ENCODE measurements at places on chromosomes 7 and 10.

DNA sequence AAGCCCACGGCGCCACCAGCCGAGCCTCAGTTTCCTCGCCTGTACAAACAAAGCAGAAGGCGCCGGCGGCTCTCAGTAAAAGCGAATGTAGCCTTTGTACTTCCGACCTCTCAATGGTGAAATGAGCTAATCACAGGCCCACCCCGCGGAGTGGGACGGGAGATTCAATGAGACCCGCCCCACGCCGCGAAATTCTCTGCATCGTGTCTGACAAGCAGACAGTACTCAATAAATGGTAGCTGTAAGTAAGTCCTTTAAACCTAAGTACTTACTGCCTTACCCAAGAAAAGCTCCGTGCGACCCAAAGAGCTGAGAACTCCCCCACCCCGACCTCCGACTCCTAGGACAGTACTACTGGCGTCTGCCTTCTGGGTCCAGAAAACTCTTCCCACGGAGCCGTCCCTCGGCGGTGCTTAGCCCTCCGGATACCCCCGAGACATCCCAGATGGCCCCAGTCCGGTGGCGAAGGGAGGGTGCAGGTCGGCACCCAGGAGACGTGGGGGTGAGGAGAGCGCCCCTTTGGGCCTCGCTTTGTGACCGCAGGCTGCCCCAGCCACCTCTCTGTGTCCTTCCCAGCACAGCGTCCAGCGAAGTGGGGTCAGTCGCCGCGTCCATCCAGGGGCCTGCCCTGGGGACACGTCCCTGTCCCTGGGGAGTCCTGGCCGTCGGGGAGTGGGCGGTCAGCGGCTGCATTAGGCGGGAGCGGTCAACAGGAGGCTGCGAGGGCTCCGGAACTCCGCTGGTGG, 972 bp upstream of the CXCL12 start:
- DNase-seq = peak; percentile 31

DNA sequence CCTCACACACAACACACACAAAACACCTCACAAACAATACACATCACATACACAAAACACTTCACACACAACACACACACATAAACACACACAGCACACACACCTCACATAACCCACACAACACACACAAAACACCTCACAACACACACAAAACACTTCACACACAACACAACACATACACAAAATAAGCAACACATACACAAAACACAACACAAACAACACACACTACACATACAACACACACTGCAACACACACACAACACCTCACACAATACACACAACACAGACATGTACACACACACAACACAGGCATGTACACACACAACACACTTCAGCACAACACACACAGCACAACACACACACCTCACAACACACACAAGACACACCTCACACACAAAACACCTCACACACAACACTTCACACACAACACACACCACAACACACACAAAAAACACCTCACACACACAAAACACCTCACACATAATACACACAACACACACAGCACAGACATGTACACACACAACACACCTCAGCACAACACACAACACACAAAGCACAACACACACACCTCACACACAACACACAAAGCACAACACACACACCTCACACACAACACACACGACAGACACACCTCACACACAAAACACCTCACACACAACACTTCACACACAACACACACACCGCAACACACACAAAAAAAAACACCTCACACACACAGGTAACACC, 107.5 kb downstream of the TNS3 start:
- peak; percentile 52 for DNase-seq

GRCh38 chr10:93039110-93039509, 21.5 kb upstream of the CYP26C1 start:
- DNase-seq = no peak

DNA sequence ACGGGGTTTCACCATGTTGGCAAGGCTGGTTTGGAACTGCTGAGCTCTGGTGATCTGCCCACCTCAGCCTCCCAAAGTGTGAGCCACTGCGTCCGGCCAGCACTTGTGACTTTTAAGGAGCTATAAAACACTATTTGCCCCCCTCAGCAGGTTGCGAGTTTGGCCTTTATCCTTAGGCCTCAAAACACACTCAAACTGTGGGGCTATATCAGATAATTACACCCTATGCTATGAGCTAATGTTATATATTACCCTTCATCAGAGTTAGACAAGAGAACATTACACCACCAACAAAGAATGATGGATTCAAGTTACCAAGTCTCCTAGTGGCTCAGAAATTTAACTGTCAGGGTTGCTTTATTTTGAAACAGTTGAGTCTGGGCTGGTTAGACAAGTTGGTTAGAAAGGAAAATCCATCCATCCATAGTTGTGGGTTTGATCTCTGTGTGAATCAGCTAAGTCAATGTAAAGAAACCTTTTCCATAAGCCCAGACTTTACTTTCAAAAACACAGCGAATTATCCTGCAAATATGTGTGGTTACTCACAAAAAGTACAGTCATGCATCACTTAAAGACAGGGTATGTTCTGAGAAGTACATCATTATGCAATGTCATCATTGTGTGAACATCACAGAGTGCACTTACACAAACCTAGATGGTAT, 115.8 kb downstream of the SEMA3D start:
- peak; percentile 34 for DNase-seq

- no peak for DNase-seq
Measured at GRCh38 chr10:109906316-109906715, 17.0 kb downstream of the XPNPEP1 start.

DNA sequence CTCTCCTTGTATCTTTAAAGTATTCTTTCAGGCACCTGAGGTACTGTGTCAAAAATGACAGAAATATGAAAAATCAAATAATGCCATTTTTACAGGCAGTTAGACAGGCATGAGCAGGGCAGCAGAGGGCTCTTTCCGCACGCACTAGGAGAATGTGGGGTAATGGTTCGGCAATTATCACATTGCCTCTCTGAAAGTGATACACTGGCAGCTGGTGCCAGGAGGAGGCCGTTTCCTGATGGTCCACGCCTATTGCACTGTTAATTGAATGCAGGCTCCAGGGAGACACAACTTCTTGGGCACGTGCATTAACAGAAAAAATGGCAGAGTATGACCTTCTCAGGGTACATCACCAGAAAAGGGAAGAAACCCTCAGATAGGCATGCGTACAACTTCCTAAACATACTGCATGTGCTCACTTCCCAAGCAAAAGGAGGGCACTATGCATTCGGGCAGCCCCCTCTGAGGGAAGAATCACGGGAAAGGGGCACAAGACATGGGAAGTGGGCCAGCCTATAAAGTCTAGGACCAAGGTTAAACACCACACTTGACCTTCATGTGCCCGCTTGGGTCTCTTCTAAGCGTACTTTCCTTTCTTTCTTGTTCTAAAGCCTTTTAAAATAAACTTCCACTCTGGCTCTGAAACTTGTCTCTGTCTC, 161.7 kb downstream of the TNS3 start:
- DNase-seq = no peak

DNA sequence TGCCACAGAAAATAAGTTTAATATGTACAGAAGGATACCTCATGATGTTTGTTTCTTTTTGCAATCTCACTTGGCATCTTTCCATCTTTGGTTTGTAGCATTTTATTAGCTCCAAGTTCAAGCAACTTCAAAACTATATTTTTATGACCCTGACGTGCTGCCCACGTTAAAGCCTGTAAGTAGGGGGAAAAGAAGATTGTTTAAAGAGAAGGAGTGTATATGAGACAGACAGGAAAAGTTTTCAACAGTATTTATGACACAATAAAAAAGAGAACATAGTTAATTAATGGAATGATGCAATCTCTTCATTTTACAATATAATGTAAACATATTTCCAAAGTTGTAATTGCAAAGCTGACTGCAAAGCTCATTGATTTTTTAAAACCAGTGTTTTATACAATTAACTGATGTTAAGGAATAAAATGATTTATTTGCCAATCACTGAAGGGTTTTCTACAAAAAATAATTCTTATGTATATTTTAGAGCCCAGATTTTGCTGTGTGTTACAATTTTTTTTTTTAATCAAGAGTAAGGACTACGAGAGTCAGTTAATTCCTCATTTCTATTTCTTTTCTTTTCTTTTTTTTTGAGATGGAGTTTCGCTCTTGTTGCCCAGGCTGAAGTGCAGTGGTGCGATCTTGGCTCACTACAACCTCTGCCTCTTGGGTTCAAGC, 42.5 kb downstream of the ASZ1 start:
- DNase-seq = no peak

- no peak for DNase-seq
Measured at GRCh38 chr7:151311294-151311864, 30.2 kb upstream of the NUB1 start.

- no peak for DNase-seq
Measured at GRCh38 chr7:148042935-148043631, 547.5 kb upstream of the C7orf33 start.

DNA sequence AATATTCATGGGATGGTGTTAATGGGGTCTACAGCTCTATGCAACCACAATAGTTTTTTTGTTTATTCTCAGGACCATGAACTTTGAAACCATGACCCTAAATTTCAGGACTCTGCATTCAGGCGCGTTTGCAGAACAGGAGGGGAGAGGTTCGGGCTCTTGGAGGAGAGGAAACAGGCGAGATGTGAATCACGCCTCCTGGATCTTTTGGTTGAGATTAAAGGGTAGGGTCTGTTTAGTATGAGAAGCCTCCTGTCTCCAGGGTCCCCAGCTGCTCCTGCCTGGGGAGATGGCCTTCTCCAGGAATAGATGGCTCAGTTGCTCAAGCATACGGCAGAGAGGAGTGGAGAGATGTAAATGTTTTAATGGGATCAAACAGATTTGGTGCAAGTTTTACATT, 18.2 kb downstream of the TLL2 start:
- DNase-seq = no peak

- DNase-seq = peak; percentile 90
Measured at GRCh38 chr7:79420464-79420863, 33.0 kb downstream of the MAGI2 start.

DNA sequence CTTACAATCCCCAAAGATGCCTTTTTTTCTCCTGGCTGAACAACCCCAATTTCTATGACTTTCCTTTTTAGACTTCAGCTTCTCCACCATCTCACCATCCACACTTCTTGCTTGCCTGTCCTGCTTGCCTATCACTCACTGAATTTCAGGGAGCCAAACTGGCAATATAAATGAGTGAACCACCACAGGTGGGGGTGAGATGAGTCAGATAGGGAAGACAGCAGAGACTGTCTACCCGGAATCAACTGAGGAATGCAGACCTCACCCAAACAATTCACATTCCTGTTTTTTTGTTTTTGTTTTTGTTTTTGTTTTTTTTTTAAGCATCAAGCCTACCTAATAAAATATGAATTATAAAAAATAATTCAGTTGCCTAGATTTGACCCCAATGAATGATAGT, 273.8 kb downstream of the NRG3 start:
- DNase-seq = no peak

- DNase-seq = no peak
Measured at GRCh38 chr10:29973921-29974320, 85.5 kb downstream of the JCAD start.

DNA sequence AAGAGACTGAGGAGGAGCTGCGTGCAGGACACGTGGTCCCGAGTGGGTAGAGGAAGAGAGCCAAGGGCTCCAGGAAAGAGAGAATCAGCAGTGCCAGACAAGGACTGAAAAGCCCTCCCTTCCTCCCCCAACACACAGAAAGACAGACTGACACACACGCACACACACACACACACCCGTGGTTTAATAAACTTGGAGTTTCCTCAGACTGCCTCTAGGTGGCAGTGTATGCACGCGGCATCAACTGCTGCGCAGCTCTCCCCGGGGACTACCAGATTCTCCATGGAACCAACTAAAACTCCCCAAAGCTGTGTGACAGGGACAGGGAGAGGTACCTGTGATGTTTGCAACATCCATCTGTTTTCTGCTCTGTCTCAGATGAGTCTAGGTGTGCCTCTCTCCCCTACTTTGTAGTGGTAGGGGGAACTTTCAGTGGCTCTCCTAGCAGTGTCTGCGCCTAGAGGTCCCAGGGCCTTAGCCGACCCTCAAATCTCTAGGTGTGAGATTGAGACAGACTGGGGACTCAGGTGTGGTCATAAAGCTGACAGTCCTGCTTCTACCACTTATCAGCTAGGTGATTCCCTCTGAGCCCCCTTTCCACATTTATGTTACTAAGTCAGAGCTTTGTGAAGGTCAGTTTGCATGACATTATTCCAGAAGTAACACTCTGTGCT, 9.3 kb upstream of the TSPAN14 start:
- DNase-seq = peak; percentile 85

GRCh38 chr7:45098983-45099839, 10.4 kb upstream of the NACAD start:
- no peak for DNase-seq

- no peak for DNase-seq
Measured at GRCh38 chr7:43643846-43644245, 60.9 kb downstream of the STK17A start.

- no peak for DNase-seq
Measured at GRCh38 chr7:85019176-85019575, 167.7 kb downstream of the SEMA3D start.

DNA sequence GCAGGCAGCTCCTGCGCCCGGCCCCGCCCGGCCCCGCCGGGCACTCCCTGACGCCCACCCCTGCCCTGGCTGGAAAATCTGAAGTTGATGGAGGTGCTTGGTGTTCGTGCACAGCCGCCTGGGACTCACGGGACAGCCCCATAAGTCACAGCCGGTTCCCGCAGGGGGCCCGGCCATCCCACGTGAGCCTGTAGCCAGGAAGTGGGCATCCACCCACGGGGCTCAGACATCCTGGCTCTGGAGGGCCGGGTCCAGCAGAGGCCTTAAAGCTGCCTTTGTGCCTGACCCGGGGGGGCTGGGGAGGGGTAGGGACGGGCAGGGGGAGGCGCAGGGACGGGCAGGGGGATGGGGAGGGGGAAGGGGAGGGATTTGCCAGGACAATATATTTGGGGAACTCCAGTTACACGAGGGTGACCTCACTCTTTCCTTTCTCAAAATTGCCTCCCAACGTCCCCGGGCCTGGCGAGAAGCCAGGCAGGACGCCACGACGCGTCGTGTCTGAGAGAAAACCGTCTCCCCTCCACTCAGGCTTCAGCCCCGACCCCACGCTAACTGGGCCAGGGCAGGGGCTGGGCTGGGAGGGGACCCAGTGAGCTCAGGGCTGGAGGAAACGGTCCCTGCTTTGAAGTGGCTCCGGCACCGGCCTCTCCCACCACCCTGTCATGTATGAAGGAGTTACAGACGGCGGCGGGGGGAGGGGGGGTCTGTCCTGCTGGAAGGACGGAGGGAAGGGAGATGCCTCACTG, 82.1 kb upstream of the PDGFA start:
- DNase-seq = no peak

DNA sequence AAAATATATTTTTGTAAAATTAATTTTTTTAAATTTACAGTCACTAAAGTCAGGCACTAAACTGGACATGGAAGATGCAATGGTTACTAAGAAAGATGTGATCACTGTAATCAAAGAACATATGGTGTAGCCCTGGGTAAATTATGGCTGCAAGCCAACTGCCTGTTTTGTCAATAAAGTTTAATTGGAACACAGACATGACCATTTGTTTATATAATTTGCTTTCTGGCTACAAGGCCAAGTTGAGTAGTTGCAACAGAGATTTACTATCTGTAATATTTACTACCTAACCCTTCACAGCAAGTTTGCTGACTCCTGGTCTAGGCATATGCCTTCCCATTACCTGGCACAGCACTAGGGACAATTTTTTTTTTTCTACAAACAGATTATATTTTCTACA, 448.9 kb downstream of the ADRA2A start:
- DNase-seq = no peak

- DNase-seq = no peak
Measured at GRCh38 chr7:106824458-106824857, 40.6 kb upstream of the PIK3CG start.

- no peak for DNase-seq
Measured at GRCh38 chr7:135709508-135709907, 18.5 kb downstream of the SLC13A4 start.

- DNase-seq = no peak
Measured at GRCh38 chr10:114350751-114351150, 53.6 kb downstream of the AFAP1L2 start.
